ENCODE measurements at places on chromosomes 7 and 10.

DNA sequence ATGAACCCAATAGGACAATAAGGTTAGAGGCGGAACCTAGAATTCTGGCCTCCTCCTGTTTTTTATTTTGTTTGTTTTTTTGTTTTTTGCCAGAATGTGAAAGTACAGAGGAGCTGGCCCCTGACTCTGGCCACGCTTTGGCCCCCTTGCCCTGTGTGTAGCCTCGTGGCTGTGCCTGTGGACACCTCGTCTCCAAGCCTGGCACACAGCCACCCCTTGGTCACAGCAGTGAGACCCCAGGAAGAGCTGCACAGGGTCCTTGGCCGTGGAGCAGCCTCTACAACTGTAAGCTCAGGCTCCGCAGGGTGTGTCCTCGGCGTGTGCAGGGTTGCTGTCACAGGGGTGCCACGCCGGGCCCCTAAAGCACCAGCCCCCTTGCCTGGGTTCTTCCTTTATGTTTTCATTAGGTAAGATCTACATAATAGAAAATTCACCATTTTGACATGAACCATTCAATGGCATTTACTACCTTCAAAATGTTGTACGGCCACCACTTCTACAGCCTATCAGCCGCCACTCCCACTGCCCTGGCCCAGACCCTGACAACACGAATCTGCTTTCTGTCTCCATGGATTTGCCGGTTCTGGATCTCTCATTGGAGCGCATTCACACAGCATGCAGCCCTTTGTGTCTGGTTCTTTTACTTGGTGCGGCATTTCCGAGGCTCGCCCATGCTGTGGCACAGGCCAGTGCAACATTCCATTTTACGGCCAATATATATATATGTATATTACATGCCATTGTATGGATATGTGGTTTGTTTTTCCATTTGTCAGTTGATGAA is 51.0 kb downstream of the AMZ1 start:
- no peak for DNase-seq

DNA sequence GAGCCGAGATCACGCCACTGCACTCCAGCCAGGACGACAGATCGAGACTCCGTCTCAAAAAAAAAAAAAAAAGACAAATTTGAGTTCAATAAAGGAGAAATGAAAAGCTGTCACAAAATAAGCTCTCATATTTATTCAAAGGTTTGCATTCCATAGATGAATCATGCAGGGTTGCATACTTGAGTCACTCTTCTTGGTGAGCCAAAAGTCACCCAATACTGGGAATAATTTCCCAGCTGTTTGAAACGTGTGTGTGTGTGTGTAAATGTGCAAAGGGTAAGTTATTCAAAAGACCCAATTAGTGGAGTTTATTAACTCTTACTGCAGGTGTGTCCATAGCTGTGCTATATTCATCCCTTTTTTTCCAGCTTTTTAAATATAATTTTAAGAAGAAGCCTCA is 297.7 kb downstream of the CCDC3 start:
- peak; percentile 86 for DNase-seq

DNA sequence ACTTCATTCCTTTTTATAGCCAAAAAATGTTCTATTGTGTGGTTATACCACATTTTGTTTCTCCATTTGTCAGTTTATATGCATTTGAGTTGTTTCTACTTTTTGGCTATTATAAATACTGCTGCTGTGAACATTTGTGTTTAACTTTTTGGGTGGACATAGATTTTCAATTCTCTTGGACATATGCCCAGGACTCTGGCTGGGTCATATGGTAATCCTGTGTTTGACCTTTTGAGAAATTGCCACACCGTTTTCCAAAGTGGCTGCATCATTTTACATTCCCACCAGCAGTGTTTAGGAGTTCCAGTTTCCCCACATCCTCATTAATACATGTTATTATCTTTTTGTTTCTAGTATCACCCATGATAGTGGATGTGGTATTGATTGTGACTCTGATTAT is 39.4 kb downstream of the CSGALNACT2 start:
- DNase-seq = no peak

DNA sequence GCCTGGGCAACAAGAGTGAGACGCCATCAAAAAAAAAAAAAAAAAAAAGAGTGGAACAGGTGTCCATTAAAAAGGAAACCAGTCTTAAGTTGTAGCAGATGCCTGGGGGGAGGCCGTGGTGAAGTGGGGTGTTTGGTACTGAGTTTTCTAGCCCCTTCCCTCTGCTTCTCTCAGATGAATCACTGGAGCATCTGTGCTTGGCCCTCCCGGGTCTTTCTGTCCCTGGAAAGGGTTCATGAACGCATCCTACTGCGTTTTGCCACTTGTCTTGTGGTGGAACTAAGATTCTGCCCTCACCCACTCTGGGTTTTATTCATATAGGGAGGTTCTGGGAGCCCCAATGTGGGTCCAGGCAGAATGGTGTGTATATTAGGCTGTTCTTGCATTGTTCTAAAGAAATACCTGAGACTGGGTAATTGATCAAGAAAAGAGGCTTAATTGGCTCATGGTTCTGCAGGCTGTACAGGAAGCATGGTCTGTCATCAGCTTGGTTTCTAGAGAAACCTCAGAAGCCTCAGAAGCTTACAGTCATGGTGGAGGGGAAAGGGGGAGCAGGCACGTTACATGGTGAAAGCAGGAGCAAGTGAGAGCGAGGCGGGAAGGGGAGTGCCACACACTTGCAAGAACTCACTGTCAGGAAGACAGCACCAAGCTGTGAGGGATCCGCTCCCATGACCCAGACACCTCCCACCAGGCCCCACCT is 63.5 kb downstream of the CAMK1D start:
- DNase-seq = no peak

GRCh38 chr10:125762692-125763648 is 12.7 kb downstream of the MMP21 start:
- DNase-seq = no peak

DNA sequence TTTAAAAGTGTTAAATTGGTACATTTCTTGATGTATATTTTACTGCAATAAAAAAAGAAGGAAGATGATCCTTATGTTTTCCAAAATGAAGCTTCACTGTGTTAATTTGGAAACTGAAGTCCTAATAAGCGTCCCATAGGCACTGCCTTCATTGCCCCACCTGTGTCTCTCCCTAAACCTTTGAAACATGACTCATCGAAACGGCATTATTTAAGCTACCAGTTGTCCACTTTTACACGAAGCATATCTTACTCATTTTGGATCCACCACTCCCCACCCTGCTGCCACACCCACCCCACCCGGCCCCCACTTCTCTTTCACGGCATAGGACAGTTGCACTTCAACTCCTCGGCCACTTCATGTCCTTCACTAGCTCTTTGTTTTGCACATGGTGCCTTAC is 85.5 kb downstream of the KIAA1549 start:
- no peak for DNase-seq

DNA sequence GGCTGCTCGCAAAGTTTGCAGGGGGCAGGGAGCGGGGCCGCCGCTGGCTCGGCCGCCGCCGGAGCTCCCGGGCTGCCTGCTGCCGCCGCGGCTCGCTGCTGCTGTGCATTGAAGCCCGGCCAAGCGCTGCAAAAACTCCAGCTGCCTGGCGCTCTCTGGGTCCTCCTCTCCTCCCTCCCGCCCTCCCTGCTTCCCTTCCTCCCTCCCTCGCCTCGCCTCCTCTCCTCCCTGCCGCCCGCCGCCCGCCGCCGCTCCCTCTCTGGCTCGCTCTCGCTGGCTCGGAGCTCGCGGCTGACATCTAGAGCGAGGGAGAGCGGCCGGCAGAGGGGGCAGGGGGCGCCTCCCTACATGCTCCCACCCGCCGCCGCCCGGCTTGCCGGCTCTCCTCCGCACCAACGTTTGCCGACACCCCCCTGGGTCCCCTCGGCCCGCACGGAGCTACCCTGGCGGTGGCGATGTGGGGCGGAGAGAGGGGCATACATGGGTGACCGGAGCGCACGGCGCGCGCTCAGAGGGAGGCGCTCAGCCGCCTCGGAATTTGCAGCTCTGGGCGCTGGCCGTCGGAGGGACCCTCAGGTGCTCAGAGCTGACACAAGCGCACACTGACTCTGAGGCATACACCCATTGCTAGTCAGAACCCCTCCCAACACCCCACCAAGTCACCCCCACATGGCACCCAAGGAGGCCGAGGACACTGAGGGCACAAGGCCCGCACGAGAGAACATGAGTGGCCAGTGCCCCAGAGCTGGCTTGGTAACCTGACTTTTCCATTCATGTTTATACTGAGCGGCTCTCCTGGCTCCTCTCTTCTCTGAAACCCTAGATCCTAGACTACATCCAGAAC is 1.2 kb upstream of the PLXNA4 start:
- peak; percentile 72 for DNase-seq

DNA sequence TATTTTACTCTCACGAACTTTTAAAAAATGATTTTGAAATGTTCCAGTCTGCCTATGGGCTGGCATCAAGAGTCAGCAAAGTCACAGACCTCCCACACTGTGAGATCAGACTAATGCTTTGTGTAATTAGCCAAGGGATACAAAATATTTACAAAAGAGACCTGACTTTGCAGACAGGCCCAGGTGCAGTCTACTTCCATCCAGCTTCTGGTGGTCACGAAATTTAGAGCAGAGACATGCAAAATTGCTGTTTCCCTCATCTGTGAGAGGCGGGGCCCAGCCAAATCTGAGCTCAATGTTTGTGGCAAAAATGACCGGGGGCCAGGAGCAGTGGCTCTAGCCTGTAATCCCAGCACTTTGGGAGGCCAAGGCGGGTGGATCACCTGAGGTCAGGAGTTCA is 82.5 kb upstream of the PITRM1 start:
- no peak for DNase-seq
